ENCODE measurements at places on chromosomes 16 and 17. TPM values are rescaled to one million over a fixed set of nuclear protein-coding genes. Genes with fewer than 3 reads are reported as not detected.

The CARD14 gene
- total RNA-seq, result under 0.01 TPM

The CASKIN1 gene
- 0.47 TPM for total RNA-seq

The AFMID gene
- 27.7 TPM for total RNA-seq

The CD300LF gene
- total RNA-seq, result not detected

The COL1A1 gene
- total RNA-seq, result 1,618 TPM

The KRT24 gene
- total RNA-seq, result not detected

The EXOC7 gene
- total RNA-seq, result 180 TPM

The P2RX1 gene
- 1.3 TPM for total RNA-seq

The SCIMP gene
- total RNA-seq, result not detected

The SPAG5 gene
- 2.9 TPM for total RNA-seq

The KRT20 gene
- not detected for total RNA-seq

The SEZ6L2 gene
- total RNA-seq, result 2.3 TPM
